ENCODE measurements at places on chromosomes 5 and 9. TPM values are rescaled to one million over a fixed set of nuclear protein-coding genes. Genes with fewer than 3 reads are reported as not detected.

The TICAM2 gene
- 1.6 TPM for total RNA-seq

The TAS2R1 gene
- total RNA-seq = not detected

The WNT8A gene
- not detected for total RNA-seq

The TAF1L gene
- not detected for total RNA-seq

The ZBED3 gene
- 1.6 TPM for total RNA-seq

The SLC25A2 gene
- not detected for total RNA-seq

The CCDC192 gene
- total RNA-seq = 2.0 TPM

The SPEF2 gene
- total RNA-seq = 1.8 TPM

Data from pericardium fibroblast (primary cell).